ENCODE measurements at places on chromosomes 13 and 19. TPM values are rescaled to one million over a fixed set of nuclear protein-coding genes. Genes with fewer than 3 reads are reported as not detected.

Gene RASAL3
- total RNA-seq = 148 TPM

Gene EFNA2
- total RNA-seq = not detected

Gene FFAR2
- not detected for total RNA-seq

Gene NRTN
- 1.0 TPM for total RNA-seq

Gene THSD8
- 1.2 TPM for total RNA-seq

Gene PSG7
- not detected for total RNA-seq

Gene PNMA8A
- not detected for total RNA-seq

Gene NKPD1
- 0.68 TPM for total RNA-seq

Gene PSG1
- total RNA-seq = 0.64 TPM

Gene SAMD4B
- total RNA-seq = 64.0 TPM

GRCh38 chr13:57418067-57418677 is 213.4 kb upstream of the PCDH17 start:
- no peak for DNase-seq

DNA sequence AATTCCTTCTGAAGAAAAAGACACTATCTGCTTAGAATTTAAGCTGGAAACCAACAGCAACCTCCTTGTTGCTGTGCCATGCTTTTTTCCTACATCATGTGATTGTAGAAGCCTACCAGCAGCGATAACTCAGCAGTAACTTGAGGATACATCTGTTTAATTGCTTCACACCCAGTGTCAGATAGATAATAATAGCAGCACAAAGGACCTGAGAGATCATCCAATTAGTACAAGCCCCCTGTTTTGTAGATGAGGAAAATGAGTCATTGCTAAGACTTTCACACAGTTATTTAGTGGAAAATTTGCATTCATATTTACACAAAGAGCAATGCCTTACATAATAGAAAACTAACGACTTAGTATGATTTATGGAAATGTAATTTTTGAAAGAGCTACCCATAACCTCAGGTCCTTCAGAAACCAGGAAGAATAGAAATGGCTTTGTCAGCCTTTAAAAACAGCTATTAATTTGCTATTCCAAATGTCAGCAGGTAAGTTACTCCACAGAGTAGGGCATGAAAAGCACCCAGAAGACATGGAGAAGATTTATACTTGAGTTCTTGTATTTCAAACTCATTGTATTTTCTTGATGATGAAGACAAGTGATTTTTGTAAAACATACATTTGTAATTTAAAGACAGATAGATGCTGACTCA is 93.7 kb upstream of the SGCG start:
- no peak for DNase-seq

GRCh38 chr13:88707646-88708045 is 1036.5 kb downstream of the SLITRK5 start:
- no peak for DNase-seq

GRCh38 chr19:42469311-42470235 is 26.8 kb upstream of the CXCL17 start:
- no peak for DNase-seq

DNA sequence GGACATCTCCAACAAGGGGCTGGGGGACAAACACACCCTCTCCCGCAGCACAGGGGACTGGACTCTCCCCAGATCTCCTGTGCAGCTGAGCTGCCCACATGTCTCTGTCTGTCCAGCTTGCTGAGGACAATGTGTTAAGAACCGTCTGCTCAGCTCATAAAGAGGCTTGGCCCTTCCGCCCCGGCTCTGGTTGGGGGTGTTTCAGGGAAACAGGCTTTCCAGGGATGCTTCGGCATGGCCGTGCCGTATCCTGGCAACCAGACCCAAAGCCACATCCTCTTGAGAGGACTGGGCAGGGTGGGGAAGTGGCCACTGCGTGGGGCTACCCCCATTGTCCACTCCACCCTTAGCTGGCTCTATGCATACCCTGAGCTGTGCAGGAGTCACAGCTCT is 41.1 kb upstream of the CHST8 start:
- DNase-seq = no peak

GRCh38 chr19:47794526-47794925 is 9.8 kb downstream of the TPRX1 start:
- DNase-seq = no peak

- no peak for DNase-seq
These were observed 40.0 kb downstream of the RASA3 start for GRCh38 chr13:114092468-114092867.

GRCh38 chr13:56396318-56396717 is 744.4 kb upstream of the PRR20A start:
- DNase-seq = no peak

GRCh38 chr19:14507704-14508542 is 10.3 kb downstream of the DNAJB1 start:
- DNase-seq = no peak

- DNase-seq = no peak
These were observed 87.3 kb downstream of the ERCC5 start for GRCh38 chr13:102933122-102933521.

All from naive thymus-derived CD4-positive, alpha-beta T cell (primary cell).